Foreskin fibroblast (primary cell): ENCODE measurements at places on chromosomes 4 and X.

- no peak for DNase-seq
Observed at GRCh38 chrX:126167560-126167959, 1.5 kb upstream of the DCAF12L2 start.

DNA sequence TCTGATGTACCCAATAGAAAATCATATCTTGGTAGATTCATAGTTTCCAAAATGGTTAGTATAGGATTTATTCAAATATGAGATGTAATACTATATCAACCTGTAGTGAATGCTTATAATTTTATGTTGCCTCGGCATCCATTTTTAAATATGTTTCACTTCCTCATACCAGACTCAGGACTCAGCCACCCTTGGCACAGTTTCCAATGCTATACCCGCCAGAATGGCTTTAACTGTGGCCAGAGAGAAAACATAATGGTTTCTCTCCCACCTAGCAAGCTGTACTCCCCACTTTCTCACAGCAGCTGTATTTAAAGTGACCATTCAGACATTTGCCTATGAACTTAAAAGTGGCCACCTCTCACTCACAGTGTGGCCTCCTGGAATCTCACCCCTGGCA lies 466.6 kb upstream of the PABPC4L start:
- no peak for DNase-seq

DNA sequence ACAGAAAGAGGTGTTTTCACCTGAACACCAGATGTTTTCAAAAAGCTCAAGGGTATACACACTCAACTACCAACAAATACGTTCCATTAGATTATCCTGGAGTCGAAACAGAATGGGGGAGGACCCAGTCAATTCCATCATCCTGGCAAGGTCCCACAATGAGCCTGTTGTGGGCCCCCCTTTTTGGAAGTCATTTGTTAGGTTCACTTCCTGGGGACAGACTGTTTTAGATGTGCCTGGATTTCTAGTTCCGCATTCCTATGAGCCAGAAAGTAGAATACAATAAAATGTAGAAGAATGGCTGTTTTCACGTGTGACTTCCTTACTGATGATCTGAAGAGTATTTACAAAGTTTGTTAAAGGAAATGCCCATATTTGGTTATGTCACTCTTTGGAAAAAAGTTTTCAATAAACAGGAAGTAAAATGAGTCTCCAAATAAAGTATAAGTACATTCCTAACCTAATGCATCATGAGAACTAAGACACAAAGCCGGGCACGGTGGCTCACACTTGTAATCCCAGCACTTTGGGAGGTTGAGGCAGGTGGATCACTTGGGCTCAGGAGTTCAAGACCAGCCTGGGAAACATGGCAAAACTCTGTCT lies 192.5 kb downstream of the MAML3 start:
- DNase-seq = no peak

DNA sequence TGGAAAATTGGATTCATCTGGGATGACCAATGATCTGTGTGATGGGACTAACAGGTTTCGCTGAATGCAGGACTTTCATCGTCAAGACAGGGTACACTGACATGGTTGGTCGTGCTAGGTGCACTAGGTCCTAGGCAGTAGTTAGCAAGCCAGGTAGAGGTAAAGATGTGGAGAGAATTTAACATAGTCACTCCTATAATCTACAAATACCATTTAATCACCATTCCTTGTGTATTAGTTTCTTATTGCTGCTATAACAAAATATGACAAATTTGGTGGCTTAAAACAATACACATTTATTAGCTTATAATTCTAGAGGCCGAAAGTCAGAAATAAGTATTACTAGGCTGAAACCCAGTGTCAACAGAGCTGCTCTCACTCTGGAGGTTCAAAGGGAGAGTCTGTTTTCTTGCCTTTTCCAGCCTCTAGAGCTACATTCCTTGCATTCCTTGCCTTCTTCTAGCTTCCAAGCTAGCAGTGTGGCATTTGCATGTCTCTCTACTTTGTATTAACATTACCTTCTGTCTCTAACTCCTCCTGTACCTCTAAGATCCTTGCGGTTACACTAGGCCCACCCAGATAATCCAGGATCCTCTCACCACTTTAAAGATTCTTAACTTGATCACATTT lies 98.7 kb upstream of the GRIA3 start:
- DNase-seq = no peak
